ENCODE measurements at places on chromosomes 4 and X. TPM values are rescaled to one million over a fixed set of nuclear protein-coding genes. Genes with fewer than 3 reads are reported as not detected.

EXOC1L gene
- total RNA-seq, result not detected

LAGE3 gene
- total RNA-seq, result 60.3 TPM

DKK2 gene
- total RNA-seq, result 0.58 TPM

SLC4A4 gene
- 2.3 TPM for total RNA-seq

GRCh38 chr4:173506597-173507211, 23.3 kb downstream of the HAND2 start:
- no peak overlapping the region for H3K27ac ChIP-seq
- peak overlapping the region; percentile 50 for H3K4me3 ChIP-seq
- H3K4me1 ChIP-seq, result peaks cover 54% of the 10 kb centered on the region
- H3K27me3 ChIP-seq, result peaks cover 100% of the 10 kb centered on the region
- DNase-seq, result peak; percentile 44

DNA sequence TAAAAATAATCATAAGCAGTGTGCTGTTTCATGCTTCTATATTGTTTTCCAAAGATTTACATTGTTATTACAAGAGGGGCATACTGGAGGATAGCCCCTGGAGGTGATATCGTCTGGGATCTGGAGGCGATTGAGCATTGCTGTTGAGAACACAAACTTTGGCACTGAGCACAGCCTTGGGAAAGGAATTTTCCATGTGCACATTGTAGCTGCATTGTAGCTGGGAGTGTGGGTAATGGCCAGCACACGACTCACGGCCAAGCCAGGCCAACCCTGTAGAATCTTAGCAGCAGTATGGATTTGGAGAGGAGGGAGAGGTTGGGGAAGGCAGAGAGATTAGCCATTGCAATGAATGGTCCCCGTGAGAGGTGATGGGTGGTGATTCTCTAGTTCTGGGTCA, 121.9 kb downstream of the SMIM20 start:
- no peaks in the 10 kb centered on the region for H3K36me3 ChIP-seq
- H3K27me3 ChIP-seq, result no peaks in the 10 kb centered on the region
- H3K27ac ChIP-seq, result no peak overlapping the region
- H3K4me1 ChIP-seq, result peaks cover 10% of the 10 kb centered on the region
- H3K4me3 ChIP-seq, result no peak overlapping the region
- no peak for DNase-seq

DNA sequence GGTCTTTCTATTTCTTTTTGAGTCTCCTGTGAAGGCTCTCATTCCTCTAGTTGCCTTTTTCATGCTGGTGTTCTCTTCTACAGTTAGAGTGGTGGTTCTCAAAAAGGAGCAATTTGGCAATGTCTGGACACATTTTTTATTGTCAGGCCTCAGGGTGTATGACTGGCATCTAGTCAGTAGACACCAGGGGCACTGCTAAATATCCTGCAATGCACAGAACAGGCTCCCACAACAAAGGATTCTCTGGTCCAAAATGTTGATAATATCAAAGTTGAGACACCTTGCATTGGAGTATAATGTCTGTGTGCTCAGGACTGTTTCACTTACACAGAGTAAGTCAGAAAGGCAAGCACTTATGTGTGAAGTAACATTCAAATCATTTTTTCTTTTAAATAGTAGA, 1360.7 kb downstream of the ADGRL3 start:
- H3K27ac ChIP-seq, result no peak overlapping the region
- no peak overlapping the region for H3K4me3 ChIP-seq
- no peaks in the 10 kb centered on the region for H3K27me3 ChIP-seq

DNA sequence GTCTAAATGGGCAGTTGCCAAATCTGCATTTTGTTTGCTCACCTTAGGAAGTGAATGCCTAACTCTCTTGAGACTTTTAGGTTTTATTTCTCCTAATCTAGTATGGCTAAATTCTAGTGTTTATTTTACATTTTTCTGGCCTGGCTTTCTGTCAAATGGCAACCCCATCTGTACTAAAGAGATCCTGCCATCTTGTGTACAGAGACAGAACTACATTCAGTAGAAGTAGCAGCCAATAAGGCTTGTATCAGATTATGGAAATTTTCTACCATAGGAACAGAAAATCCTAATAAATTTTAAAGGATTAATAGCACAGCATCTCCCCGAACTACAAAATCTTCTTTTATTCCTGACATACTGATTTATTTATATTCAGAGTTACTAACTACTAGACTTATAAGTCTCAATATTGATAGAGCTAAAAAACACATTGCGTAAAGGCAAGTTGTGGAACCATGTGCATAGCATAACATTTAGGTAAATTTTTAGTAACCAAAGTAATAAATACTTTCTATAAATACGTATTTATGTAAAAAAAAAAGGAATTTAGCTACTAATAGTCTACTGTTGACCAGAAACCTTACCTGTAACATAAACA, 45.5 kb downstream of the TMEM144 start:
- no peak overlapping the region for H3K4me3 ChIP-seq
- peak; percentile 64 for DNase-seq
- peaks cover 24% of the 10 kb centered on the region for H3K4me1 ChIP-seq
- no peaks in the 10 kb centered on the region for H3K36me3 ChIP-seq
- no peaks in the 10 kb centered on the region for H3K27me3 ChIP-seq
- no peak overlapping the region for H3K27ac ChIP-seq

- no peaks in the 10 kb centered on the region for H3K36me3 ChIP-seq
- no peak overlapping the region for H3K27ac ChIP-seq
- H3K27me3 ChIP-seq, result no peaks in the 10 kb centered on the region
- no peak for DNase-seq
Observed at GRCh38 chrX:106007815-106008214, 30.7 kb downstream of the SERPINA7 start.

DNA sequence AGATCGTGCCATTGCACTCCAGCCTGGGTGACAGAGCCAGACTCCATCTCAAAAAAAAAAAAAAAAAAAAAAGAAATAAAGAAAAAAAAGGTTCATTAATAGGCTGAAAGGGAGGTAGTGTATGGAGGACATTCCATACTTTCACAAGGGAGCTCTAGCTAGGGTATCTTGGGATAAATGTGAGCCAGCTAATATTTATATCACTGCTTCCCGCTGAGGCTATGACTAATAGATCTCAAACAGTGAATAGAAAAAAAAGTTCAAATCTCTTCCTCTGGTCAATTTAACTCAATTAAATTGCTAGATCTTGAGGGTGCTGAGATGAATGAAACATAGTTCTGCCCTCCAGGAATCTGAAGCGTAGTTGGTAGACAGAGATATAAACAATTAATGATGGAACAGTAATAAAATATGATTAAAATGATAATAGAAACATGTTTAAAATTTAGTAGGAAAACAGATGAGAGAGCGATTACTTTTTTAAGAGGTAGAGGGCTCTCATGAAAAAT, 55.7 kb upstream of the SHISA3 start:
- H3K4me1 ChIP-seq, result peaks cover 11% of the 10 kb centered on the region
- H3K36me3 ChIP-seq, result no peaks in the 10 kb centered on the region
- DNase-seq, result no peak
- no peak overlapping the region for H3K27ac ChIP-seq

DNA sequence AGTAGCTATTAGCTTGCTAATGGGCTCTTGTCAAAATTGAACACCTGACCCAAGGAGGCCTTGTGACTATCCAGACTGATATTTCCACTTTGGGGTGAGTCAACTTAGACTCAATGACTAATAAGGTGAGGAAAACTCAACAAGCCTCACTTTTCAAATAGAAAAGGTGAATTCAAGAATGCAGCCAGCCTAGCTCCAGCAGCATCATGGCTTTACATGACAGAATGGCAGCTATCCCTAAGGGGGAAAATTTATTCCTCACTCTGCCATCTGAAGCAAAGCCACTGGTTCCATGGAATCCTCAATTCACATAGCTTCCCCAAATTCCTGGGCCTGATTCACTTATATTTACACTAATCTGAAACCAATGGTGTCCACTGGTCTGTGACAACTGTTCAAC, 29.1 kb upstream of the RAB9B start:
- no peaks in the 10 kb centered on the region for H3K4me1 ChIP-seq
- H3K27ac ChIP-seq, result no peak overlapping the region
- no peaks in the 10 kb centered on the region for H3K27me3 ChIP-seq

GRCh38 chrX:7072856-7073255, 74.7 kb upstream of the STS start:
- H3K4me1 ChIP-seq, result no peaks in the 10 kb centered on the region
- no peaks in the 10 kb centered on the region for H3K36me3 ChIP-seq
- no peak overlapping the region for H3K27ac ChIP-seq
- H3K27me3 ChIP-seq, result no peaks in the 10 kb centered on the region

DNA sequence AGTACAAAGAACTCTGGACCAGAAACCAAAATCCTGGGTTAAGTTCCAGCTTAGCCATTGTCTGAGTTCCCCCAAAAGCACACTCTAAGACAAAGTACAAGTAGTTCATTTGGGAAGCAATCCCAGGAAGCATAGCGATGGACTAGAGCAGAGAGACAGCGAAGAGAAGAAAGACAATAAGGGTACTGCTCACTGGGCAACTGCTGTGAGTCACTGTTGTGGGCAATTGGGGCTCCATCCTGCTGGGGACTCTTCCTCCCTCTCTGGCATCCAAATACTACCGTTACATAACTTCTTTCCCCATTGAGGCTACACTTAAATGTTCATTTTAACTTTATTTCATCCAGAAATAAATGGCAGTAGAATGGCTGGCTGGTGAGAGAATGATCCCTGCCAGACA, 14.1 kb downstream of the SRPX start:
- H3K27me3 ChIP-seq, result no peaks in the 10 kb centered on the region
- H3K27ac ChIP-seq, result no peak overlapping the region
- H3K4me1 ChIP-seq, result no peaks in the 10 kb centered on the region
- DNase-seq, result no peak

DNA sequence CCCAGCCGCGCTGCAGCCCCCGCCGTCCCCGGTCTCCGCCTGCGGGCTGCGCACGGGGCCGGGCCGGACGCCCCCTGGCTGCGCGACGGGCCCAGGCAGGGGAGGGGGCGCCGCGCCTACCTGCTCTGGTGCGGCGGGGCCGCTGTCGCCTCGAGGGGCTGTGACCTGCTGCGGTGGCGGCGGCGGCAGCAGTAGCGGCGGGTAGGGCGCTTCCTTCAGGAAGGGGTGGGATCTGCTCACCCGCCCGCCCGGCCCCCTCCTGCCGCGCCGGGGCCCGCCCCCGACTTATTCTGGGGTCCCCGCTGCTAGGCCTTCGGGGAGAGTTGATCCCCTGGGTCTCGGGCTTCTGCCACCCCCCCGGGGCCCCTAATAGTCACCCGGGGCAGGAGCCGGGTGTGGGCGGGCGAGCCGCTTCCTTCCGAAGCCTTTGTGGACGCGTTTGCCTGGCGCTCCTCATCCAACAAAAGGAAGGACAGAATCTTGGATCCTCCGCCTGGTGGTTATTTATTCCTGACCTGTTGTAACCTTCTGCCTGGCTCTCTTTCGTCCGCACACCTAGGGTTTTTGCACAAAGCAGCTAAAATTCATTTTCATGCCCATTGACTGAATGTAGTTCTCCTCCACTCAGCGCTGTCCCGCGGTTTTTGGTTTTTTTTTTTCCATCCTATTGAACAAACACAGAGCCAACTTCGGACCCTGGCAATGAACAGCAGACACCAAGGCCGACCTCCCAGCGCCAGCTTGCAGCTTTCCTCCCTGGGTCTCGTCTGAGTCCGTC, at the start of gene TMEM150C:
TMEM150C (minus strand) TSS at position 203 of the 778 bp plus-strand sequence. CDS start 57,331 bp downstream, outside the sequence.
- no peak within 1 kb of the TSS for H3K27ac ChIP-seq
- peaks cover 23% of the 10 kb centered on the region for H3K27me3 ChIP-seq
- H3K4me3 ChIP-seq, result peak within 1 kb of the TSS; percentile 73
- H3K4me1 ChIP-seq, result peaks cover 16% of the 10 kb centered on the region
- DNase-seq, result peak; percentile 71

DNA sequence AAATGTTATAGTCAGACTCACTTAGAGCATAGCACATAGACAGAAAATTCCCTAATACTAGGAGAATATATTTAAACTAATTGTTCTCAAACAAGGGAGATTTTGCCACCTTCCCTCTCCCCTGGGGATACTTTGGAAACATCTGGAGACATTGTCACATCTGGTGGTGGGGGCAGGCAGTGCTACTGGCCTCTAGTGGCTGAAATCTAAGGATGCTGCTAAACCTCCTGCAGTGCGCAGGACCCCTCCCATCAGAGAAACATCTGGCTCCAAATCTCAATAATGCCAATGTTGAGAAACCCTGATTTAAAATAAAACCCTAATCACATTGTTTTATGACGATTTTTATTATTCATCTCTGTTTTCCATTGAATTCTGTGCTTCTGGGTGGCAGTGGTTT, 244.9 kb downstream of the FRMPD4 start:
- DNase-seq, result peak; percentile 43
- H3K4me3 ChIP-seq, result no peak overlapping the region
- no peaks in the 10 kb centered on the region for H3K36me3 ChIP-seq
- H3K27ac ChIP-seq, result no peak overlapping the region

GRCh38 chr4:158484173-158484885, 37.4 kb upstream of the RXFP1 start:
- H3K4me3 ChIP-seq, result no peak overlapping the region
- no peaks in the 10 kb centered on the region for H3K36me3 ChIP-seq

DNA sequence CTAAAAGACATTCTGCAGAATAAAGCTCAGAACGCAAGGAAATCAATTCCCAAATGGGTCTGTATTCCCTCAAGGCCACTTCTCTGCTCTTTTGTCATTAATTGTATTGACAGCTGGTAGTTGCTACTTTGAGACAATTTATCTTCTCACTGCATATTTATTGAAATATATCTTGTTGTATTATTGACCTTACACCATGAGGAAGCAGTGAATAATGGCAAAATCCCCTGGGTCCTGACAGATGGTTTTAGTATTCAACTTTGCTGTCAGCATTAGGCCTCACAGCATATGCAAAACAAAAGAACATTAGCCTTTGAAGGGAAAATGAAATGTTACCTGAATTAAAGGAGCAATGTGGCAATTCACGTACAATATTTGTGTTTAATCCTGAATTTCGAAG, 406.1 kb upstream of the TRAM1L1 start:
- peaks cover 14% of the 10 kb centered on the region for H3K4me1 ChIP-seq
- H3K27ac ChIP-seq, result no peak overlapping the region
- H3K4me3 ChIP-seq, result no peak overlapping the region
- H3K27me3 ChIP-seq, result no peaks in the 10 kb centered on the region
- H3K36me3 ChIP-seq, result no peaks in the 10 kb centered on the region

DNA sequence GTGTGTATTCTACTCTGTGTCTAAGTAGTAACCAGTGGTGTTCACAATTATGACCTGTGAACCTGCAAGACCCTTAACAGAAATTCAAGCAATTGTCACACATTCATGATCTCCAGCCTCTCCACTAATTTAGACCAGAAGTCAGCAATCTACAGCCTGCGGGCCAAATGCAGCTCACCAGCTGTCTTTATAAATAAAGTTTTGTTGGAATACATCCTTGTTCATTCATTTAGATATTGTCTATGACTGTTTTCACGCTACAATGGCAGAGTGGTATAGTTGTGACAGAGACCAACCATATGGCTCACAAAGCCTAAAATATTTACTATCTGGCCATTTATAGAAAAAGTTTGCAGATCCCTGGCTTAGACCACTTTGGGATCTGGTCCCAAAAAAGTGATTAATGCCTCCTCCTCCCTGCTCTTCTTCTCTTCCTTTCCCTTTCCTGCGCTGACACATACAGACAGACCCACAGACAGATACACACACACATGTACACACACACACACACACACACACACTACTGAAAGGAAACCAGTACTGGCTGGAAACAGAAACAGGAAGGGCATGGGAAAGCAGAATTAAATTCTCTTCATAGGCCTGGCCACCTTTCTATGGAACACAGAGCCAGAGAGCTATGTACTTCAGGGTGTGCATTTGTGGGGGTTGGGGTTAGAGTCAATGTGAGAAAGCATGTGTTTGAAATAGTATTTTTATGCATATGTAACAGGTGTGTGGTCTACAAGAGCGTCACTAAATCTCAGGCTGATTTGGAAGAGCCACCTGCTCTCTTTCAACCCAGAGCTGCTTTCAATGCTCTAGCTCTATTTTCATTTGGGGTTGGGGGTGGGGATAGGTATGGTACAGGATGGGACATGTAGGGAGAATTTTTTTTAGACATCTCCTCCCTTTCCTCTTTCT, 49.7 kb upstream of the TMEM164 start:
- no peak for DNase-seq
- no peak overlapping the region for H3K4me3 ChIP-seq
- no peaks in the 10 kb centered on the region for H3K36me3 ChIP-seq
- no peaks in the 10 kb centered on the region for H3K4me1 ChIP-seq
